Upper lobe of left lung (tissue), 6 donors: ENCODE measurements at places on chromosomes 16 and 17. TPM values are rescaled to one million over a fixed set of nuclear protein-coding genes. Genes with fewer than 3 reads are reported as not detected.

DNA sequence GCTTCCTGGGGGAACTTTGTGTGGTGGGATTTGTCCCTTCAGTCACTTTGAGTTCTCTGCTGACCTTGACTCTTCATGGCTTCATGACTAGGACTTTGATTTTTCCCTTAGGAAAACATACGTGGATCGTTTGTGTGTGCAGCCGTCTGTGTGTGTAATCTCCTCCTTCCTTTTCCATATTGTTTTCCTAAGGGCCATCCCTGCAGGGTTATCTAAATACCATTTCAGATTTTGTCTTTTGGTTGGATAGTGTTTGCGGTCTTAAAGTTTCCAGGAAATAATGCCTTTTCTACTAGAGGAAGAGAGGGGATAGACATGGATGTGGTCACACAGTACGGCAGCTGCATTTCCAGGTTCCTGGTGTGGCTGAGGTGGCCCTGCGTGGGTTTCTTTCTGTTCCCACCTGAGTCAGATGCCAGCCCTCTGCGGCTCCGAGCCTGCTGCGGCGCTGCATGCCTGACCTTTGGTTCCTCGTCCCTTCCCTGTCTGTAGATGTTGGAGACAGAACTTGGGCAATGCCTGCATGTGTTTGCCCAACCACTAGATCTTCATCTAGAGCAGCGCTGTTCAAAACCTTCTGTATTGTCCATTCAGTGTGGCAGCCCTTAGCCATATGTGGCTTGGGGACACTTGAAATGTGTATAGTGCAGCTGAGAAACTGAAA, 72.0 kb upstream of the LGALS9 start:
- peak; percentile 67 for DNase-seq

DNA sequence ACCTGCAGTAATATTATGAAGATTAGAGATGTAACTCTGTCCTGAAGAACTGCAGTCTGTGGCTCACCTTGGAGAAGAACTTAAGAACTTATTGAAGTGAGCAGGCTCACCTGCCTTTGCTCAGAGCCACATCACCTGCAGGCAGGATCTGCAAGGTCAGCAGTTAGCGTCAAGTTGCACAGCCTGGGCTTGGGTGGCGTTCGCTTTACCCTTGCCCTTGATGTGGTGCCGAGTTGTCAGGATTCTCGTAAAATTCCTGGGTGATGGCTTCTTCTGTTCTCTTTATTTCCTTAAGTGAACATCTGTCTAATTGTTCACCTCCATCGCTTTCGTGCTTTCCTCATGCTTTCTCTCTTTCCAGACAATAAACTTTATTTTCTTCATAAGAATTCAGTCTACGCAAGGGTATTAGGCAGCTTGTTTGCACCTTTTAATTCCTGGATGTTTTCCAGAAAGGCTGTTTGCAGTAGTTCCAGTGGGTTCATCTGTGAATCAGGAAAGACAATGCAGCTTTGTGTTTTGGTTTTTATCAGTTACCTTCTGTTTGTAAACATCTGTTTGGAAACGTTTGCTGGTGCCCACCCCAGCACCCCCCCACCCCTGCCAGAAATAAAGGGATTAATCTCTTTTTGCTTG, 254.3 kb downstream of the WWOX start:
- DNase-seq: no peak

Gene ESRP2
- 59.2 TPM for total RNA-seq

Gene PIRT
- total RNA-seq: not detected

Gene SDR42E2
- total RNA-seq: 0.17 TPM

Gene MAF
- total RNA-seq: 21.1 TPM
